ENCODE measurements at places on chromosomes 1 and 21.
A peak's percentile ranks its signal among the peaks of the same experiment; 100 is the strongest.

DNA sequence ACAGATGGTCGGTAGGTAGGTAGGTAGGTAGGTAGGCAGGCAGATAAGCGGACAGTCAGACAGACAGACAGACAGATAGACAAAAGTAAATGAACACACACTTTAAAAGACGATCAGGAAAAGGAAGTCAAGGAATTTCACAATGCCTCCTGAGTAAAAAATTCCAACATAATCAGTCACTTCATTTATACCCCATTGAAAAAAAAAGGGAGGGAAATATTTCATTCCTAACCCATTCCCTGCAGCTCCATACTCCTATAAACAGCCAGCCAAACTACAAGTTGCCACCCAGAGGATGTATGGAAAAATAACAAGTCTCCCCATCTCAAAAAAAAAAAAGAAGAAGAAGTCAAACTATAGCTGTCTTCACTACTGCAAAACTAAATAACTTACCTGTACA is 43.4 kb downstream of the ZZZ3 start:
- DNase-seq: no peak
- no peaks in the 10 kb centered on the region for H3K36me3 ChIP-seq
- H3K27me3 ChIP-seq: no peaks in the 10 kb centered on the region
- H3K27ac ChIP-seq: no peak overlapping the region

DNA sequence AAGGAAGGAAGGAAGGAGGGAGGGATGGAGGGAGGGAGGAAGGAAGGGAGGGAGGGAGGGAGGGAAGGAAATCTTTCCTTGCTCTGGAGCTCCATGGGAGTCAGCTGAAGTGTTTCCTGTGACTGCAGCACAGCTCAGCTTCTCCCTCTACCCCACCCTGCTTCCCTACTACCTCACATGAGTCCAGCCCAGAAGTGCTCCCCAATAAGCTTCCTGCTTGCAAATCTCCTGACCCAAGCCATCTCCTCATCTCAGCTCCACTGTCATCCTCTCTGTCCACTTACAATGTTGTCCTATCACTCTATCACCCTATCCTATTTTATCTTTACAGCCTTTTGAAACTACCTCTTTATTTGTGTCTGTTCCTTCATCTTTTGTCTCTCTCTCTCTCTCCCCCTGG is 52.9 kb upstream of the SSBP3 start:
- no peak overlapping the region for H3K4me3 ChIP-seq
- H3K36me3 ChIP-seq: no peaks in the 10 kb centered on the region
- H3K27me3 ChIP-seq: no peaks in the 10 kb centered on the region
- no peaks in the 10 kb centered on the region for H3K4me1 ChIP-seq
- no peak overlapping the region for H3K27ac ChIP-seq

DNA sequence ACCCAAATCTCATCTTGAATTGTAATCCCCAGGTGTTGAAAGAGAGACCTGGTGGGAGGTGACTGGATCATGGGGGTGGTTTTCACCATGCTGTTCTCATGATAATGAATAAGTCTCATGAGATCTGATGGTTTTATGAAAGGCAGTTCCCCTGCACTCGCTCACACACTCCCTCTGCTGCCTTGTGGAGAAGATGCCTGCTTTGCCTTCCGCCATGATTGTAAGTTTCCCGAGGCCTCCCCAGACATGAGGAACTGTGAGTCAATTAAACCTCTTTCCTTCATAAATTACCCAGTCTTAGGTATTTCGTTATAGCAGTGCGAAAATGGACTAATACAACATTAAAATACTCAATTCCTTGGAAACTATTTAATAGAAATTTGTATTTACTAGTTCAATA is 99.2 kb downstream of the PROX1 start:
- H3K4me3 ChIP-seq: no peak overlapping the region
- no peak for DNase-seq
- no peaks in the 10 kb centered on the region for H3K4me1 ChIP-seq
- H3K27ac ChIP-seq: no peak overlapping the region

- H3K4me3 ChIP-seq: no peak overlapping the region
- H3K27me3 ChIP-seq: no peaks in the 10 kb centered on the region
- H3K27ac ChIP-seq: peak overlapping the region; percentile 77
- H3K36me3 ChIP-seq: no peaks in the 10 kb centered on the region
Observed at GRCh38 chr1:230794431-230794830, 47.2 kb downstream of the CAPN9 start.

GRCh38 chr21:42393443-42393950 is 2.4 kb downstream of the TMPRSS3 start:
- H3K4me3 ChIP-seq: no peak overlapping the region
- H3K36me3 ChIP-seq: no peaks in the 10 kb centered on the region
- no peak overlapping the region for H3K27ac ChIP-seq

GRCh38 chr1:206898915-206899431 is 1.7 kb downstream of the IL24 start:
- H3K4me3 ChIP-seq: no peak overlapping the region
- no peak overlapping the region for H3K27ac ChIP-seq
- no peaks in the 10 kb centered on the region for H3K27me3 ChIP-seq
- no peaks in the 10 kb centered on the region for H3K4me1 ChIP-seq
- no peak for DNase-seq
- H3K36me3 ChIP-seq: no peaks in the 10 kb centered on the region

DNA sequence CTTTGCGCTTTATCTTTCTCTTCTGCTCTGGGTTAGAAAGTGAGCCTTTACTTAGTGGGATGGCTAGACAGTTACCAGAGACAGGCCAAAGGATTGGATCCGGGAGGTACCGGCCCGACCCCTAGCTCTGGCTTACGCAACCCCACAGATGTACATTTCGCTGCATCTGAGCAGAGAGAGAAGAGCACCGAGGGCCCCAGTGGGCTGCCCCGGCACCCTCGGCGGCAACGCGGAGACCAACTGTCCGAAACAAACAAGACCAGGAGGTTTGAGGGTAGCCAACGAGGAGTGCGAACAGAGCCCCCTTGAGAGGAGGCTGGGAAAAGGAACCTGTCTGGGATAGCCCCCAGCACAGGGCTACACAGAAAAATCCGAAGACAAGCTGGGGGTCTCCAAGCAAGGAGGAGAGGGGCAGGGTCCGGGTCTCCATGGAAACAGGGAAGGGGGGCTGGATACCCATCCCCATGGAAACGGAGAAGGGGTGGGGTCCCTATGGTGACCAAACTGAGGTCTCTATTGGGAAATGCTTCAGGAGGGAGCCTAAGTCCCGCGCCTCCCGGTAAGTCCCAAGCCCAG is 373 bp downstream of the MTF1 start:
- H3K27ac ChIP-seq: peak overlapping the region; percentile 98
- H3K27me3 ChIP-seq: no peaks in the 10 kb centered on the region
- no peak for DNase-seq
- peaks cover 63% of the 10 kb centered on the region for H3K36me3 ChIP-seq
- H3K4me1 ChIP-seq: peaks cover 57% of the 10 kb centered on the region

- no peak overlapping the region for H3K4me3 ChIP-seq
- no peak overlapping the region for H3K27ac ChIP-seq
- no peak for DNase-seq
- H3K4me1 ChIP-seq: peaks cover 20% of the 10 kb centered on the region
Observed at GRCh38 chr1:72288886-72289285, 6.5 kb upstream of the NEGR1 start.

DNA sequence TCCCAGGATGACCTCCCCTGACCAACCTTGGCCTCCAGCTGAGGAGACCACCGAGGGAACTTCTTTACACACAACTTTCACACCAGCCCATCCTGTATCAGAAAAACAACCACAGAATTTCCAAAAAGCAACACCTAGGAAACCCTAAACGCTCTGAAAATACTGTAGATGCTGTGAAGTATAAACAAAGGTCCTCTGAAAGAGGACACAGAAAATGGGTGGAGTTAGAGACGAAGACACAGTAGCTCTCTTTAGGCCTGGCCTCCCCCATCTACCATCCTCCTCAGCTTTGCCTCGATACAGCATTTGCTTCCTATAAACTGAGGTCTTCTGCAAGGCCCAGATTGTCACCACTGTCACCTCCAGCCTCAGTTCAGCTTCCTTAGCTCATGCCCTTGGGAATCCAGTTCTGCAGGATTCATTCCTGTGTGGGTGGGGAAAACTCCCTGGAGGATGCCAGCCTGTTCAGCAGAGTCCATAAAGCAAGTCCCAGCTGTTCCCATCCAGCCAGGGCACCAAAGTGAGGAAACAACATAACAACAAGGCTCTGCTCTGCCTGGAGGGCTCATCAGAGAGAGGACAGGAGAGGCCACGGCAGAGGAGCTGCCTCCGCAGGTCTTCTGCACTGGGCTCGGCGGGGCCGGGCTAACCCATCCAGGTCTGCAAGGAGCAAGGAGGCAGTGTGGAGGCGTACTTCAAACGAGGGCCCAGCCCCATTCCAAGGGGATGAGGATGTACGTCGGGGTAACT is 15.0 kb downstream of the PIK3C2B start:
- no peaks in the 10 kb centered on the region for H3K36me3 ChIP-seq
- H3K27ac ChIP-seq: peak overlapping the region; percentile 36
- no peaks in the 10 kb centered on the region for H3K27me3 ChIP-seq
- H3K4me1 ChIP-seq: peaks cover 52% of the 10 kb centered on the region

DNA sequence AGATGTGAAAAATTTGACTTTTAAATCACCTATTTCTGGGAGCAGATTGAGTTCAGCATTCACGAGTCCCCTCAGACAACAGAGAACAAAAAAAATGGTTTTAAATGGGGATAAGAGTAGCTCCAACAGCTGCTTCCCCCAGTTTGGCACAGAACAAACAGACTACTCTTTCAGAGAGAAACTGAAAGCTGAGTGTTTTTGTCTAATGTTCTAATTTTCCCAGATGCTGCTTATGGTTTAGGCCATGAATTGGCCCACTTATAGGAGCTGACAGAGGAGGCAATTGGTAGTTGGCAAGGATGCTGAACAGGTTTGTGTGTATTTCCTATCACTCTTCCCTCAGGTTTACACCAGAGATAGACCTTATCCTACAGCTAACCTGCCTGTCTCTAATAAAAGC is 1637.4 kb upstream of the PRMT6 start:
- no peaks in the 10 kb centered on the region for H3K36me3 ChIP-seq
- no peaks in the 10 kb centered on the region for H3K4me1 ChIP-seq
- DNase-seq: no peak
- no peak overlapping the region for H3K27ac ChIP-seq
- no peak overlapping the region for H3K4me3 ChIP-seq
- no peaks in the 10 kb centered on the region for H3K27me3 ChIP-seq

- H3K36me3 ChIP-seq: no peaks in the 10 kb centered on the region
- H3K27me3 ChIP-seq: no peaks in the 10 kb centered on the region
- no peak overlapping the region for H3K4me3 ChIP-seq
- no peak for DNase-seq
Observed at GRCh38 chr1:29505532-29506220, 269.4 kb downstream of the PTPRU start.

GRCh38 chr1:205962821-205963221 is 19.6 kb upstream of the SLC26A9 start:
- H3K4me1 ChIP-seq: no peaks in the 10 kb centered on the region
- H3K4me3 ChIP-seq: no peak overlapping the region
- no peak overlapping the region for H3K27ac ChIP-seq
- no peaks in the 10 kb centered on the region for H3K27me3 ChIP-seq
- no peaks in the 10 kb centered on the region for H3K36me3 ChIP-seq
- DNase-seq: no peak

- H3K27ac ChIP-seq: peak overlapping the region; percentile 99
- no peak for DNase-seq
- no peaks in the 10 kb centered on the region for H3K36me3 ChIP-seq
- peak overlapping the region; percentile 66 for H3K4me3 ChIP-seq
- no peaks in the 10 kb centered on the region for H3K27me3 ChIP-seq
- H3K4me1 ChIP-seq: peaks cover 66% of the 10 kb centered on the region
Observed at GRCh38 chr1:153613406-153613805, 469 bp upstream of the S100A16 start.

DNA sequence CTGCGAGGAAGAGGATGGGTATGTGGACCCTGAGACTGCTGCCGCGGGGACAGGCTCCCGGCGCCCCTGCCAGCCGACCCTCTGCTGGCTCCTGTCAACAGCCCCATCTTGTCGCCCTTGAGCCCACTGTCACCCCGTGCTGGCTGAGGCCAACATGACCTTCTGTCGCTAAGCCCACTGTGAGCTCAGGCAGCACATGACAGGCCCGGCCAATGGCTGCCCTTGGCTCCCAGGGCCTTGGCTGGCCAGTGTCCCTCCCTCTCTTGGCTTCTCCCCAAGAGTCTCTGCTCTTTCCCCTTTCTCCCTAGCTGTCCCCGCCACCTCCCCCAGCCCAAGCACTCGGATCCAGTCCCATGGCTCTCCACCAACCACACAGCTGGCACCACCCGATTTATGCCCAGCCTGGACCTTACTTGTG is 3.5 kb downstream of the PEX10 start:
- H3K27me3 ChIP-seq: no peaks in the 10 kb centered on the region
- H3K36me3 ChIP-seq: no peaks in the 10 kb centered on the region
- H3K4me3 ChIP-seq: no peak overlapping the region
- H3K4me1 ChIP-seq: peaks cover 13% of the 10 kb centered on the region

GRCh38 chr1:153342178-153342577 is 6.5 kb downstream of the PGLYRP4 start:
- H3K27ac ChIP-seq: no peak overlapping the region
- no peak for DNase-seq
- no peaks in the 10 kb centered on the region for H3K4me1 ChIP-seq
- H3K4me3 ChIP-seq: no peak overlapping the region

DNA sequence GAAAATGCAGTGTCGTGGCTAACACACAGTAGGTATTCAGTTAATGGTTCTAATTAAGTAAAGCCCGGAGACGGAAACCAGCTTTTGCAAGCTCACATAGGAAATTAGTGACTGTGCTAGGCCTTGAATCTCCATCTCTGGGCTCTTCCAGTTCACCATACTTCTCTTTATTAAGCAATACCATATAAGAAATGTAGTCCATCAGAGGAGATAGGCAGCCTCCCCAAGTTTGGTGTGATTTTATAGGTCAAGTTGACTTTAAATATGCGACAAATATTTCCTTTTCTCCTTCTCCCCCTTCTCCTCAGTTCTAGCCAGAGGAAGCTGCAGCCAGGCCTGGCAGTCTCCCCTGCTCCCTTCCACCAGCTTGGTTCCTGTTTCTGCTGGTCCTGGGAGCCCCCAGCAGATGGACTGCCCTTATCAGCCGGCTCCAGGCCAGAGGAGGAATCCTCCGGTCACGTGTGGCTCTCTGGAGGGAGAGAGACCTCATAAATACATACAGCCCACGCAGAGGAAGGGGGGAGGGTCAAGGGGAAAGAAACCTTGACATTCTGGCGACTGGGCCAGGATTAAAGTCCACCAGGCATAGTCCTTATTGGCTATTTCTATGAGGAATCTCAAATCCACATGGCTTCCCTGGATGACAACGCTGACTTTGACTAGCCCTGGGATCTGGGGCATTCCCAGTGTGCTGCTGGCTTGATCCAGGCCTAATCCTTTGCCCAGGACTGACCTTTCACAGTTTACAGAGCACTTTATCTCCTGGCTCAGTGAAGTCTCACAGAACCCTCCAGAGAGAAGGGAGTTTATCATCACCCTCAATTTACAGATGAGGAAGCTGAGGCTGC is 115.1 kb upstream of the JUN start:
- peak overlapping the region; percentile 96 for H3K27ac ChIP-seq
- no peaks in the 10 kb centered on the region for H3K4me1 ChIP-seq
- no peaks in the 10 kb centered on the region for H3K36me3 ChIP-seq
- no peaks in the 10 kb centered on the region for H3K27me3 ChIP-seq
- no peak overlapping the region for H3K4me3 ChIP-seq

GRCh38 chr1:236143104-236143948 is 987 bp downstream of the GPR137B start:
- H3K36me3 ChIP-seq: no peaks in the 10 kb centered on the region
- DNase-seq: no peak
- H3K4me3 ChIP-seq: peak overlapping the region; percentile 85
- H3K27ac ChIP-seq: peak overlapping the region; percentile 72
